ENCODE measurements at places on chromosomes 16 and 17.
A peak's percentile ranks its signal among the peaks of the same experiment; 100 is the strongest.

DNA sequence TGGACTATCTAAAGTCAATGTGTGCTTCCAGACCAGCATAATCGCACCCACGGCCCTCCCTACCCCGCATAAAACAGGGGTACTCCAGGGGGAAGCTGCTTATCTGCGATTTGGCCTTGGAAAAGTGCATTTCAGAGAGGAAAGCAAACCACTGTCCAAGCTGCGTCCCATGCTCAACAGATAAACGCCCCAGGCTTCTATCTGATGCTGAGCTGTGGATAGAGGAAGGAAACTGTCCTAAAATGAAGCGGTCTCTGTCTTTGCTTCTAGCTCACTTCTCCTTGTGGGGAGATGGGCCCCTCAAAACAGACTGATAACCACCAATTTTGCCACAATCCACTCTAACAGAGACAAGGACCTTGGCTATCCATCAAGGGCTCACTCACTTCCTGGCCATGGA lies 160.5 kb upstream of the TNRC6C start:
- no peak for DNase-seq

DNA sequence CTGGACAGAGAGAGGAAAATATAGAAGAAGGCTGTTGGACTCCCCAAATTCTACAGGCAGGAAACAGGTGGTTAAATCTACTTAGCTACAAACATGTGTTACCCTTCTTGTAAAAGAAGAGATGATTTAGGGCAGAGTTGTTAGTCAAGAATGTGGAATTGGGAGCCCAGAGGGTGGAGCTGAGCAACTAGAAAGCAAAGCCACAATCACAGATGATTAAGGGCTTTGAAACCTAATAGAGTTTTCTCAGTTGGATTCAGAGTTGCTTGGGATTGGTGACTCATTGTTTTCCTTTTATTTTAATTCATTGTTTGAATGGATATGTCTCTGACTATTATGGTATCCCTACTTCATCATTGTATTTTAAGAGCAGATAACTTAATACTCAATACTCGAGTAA lies 6.2 kb downstream of the ACSM5 start:
- peak; percentile 87 for DNase-seq

- DNase-seq, result no peak
These were observed 682 bp downstream of the XAF1 start for GRCh38 chr17:6756425-6757031.

DNA sequence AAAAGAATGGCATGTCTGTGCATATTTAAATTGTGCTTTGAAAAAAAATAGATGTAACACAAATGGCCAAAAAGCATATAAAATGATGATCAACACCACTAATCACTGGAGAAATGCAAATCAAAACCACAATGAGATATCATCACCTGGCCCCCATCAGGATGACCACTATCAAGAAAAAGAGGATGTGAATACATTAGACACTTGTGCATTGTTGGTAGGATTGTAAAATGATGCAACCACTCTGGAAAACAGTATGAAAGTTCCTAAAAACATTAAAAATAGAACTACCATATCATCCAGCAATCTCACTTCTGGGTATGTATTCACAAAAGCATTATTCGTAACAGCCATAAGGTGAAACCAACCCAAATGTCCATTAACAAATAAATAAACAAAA lies 91.5 kb downstream of the SPAG9 start:
- no peak for DNase-seq

DNA sequence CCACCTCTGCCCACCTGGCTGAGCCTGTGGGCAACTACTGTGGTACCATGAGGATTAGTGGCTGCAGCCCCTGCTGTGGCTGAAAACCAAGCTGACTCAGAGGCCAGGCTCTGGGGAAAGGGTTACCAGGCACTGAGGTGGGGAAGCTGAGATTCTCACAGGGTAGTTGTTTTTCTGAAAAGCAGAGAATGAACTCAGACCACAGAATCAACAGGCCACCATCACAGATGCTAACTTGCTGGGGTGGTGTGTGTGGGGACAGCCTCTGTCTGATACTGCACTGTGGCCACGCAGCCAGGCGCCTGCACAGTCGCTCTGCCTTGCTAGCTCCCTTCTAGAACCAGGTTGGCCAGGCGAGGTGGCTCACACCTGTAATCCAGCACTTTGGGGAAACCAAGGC lies 28.8 kb downstream of the NPLOC4 start:
- DNase-seq, result peak; percentile 42

DNA sequence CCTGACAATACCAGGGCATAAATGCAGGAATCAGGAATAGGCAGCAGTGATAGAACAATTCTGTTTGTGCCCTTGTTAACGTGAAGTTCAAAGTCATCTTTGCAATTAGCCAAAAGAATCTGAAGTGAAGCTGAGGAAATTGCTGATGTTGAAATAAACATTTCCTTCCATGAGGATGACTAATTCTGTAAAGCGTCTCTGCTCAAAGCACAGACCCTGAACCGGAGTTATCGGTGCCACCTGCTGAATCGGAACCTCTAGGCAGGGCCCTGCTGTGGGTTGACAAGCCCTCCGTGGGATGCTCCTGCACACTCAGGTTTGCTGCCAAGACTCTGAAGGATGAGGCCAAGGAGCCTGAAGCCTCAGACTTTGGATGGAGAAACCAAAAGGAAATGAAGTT lies 37.0 kb upstream of the CDH1 start:
- DNase-seq, result no peak

DNA sequence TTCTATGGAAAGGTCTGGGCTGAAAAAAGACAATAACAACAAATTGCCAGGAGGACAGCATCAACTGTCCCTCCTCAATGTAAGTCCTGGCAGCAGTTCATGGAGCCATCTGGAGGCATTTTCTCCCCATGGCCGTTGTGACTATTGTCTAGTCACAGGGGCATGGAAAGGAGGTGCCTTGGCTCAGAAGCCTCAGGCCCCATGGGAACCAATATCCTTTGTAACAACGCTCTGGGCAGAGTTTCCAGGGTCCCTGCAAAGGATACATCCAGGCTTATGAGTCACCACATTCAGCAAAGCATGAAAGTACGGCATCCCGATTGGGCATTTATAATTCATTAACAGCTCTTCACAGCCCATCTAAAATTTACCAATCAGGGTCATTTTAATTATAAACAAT lies 85.2 kb downstream of the GLG1 start:
- DNase-seq, result peak; percentile 61

GRCh38 chr16:81786321-81786720 lies 7.2 kb downstream of the PLCG2 start:
- no peak for DNase-seq

GRCh38 chr16:3216263-3216640 lies 18.7 kb downstream of the ZNF200 start:
- no peak for DNase-seq

DNA sequence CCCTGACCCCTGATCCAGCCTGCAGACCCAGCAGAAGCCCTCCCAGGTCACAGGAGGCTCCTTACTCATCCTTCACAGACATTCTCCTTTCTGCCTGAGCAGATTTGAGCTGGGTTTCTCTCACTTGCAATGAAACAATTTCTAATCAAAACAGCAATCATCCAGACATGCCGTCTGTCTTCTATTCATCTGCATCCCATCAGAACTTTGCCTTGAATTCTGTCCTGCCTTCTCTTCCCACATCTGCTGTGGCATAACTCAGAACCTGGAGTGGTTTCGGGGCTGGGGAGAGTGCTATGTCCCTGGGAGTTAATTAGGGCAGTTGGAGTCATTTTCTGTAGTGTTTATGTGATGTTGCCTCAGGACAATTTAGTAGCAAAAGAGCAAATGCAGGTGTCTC lies 278.6 kb downstream of the CBLN1 start:
- DNase-seq, result no peak

DNA sequence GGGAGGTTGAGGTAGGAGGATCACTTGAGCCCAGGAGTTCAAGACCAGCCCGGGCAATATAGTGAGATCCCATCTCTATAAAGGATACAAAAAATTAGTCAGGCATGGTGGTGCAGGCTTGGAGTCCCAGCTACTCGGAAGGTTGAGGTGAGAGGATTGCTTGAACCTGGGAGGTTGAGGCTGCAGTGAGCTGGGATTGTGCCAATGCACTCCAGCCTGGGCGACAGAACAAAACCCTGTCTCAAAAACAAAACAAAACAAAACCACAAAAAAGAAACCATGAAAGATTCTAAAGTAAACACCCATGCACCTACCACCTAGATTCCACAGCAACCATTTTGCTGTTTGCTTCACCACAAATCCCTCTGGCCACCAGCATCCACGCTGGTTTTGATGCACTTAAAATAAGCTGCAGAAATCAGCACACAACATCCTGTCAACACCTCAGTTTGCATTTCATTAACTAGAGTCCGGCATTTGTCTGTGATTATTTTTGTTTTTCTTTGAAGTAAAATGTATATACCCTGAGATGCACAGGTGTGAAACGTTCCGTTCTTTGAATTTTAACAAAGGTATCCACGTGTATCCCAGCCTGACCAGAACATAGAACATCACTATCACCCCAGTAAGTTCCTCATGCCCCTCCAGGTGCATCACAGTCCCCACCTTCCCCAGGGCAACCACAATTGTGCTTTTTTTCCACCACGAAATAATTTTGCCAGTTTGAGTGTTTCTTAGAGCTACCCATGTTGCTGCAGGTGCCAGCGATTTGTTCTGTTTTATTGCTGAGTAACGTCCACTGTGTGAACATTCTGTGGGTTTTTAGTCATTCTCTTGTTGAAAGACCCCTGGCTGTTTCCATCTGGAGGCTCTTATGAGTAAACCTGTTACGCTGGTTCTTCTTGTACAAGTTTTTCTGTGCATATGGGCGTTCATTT lies 191.5 kb downstream of the SEC14L1 start:
- no peak for DNase-seq

DNA sequence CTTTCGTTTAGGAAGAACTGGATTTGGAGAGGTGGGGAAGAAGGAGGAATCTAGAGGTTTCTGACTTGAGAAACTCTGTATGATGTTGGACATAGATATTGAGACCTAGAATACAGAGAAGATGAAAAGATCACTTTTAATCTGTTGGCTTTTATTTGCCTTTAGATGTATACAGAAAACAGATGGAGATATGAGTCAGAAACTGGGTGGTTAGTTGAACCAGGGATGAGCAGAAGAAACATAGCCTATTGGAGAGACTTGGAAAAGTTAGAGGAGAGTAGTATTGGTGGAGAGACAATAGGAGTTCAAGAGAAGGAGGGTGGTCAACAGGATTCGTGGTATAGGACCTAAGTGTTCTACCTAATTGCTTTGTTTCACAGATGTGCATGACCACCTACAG lies 5.1 kb downstream of the PHAF1 start:
- DNase-seq, result peak; percentile 26

GRCh38 chr16:89143201-89143741 lies 28.3 kb upstream of the CDH15 start:
- no peak for DNase-seq

- no peak for DNase-seq
These were observed 144.0 kb upstream of the CIBAR2 start for GRCh38 chr16:85256190-85256739.

DNA sequence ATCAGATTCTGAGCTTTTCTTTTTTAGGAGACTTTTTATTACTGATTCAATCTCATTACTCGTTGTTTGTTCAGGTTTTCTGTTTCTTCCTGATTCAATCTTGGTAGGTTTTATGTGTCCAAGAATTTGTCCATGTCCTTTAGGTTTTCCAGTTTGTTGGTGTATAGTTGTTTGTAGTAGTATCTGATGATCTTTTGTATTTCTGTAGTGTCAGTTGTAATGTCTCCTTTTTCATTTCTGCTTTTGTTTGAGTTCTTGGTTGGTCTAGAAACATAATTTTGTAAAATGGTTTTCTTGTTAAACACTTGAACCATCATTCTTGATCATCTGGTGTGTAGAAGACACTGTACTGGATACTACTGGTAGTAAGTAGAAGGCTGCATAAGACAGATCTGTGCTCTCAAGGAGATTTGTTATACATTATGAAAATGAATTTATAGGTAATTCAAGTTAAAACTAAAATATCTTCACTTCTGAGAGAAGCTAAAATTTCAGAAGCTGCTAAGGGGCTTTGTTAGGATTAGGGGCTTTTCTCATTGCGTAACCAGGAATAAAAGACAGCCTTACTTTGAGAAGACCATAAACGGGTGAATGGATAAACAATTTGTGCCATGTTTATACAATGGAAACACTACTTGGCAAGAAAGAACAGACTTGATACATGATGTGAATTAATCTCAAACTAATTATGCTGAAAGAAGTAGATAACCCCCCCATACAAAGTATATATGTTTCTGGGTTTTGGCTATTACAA lies 44.0 kb downstream of the NSRP1 start:
- DNase-seq, result no peak

DNA sequence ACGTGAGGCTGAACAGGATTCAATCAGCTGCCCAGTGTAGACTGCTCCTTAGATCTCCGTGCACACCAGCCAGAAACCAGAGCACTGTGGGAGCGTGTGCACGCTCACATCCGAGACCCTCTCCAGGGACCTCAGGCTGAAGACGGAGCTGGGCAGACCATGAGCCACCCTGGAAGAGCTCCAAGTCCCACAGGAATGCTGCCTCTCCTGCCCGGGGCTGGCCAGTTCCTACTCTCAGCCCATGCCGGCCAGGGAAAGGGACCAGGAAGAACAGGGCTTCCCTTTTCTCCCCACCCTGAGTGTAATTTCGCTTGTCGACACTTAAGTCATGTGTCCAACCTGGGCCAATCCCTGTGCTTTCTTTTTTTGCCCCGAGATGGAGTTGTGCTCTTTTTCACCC lies 6.9 kb downstream of the ALYREF start:
- peak; percentile 91 for DNase-seq

DNA sequence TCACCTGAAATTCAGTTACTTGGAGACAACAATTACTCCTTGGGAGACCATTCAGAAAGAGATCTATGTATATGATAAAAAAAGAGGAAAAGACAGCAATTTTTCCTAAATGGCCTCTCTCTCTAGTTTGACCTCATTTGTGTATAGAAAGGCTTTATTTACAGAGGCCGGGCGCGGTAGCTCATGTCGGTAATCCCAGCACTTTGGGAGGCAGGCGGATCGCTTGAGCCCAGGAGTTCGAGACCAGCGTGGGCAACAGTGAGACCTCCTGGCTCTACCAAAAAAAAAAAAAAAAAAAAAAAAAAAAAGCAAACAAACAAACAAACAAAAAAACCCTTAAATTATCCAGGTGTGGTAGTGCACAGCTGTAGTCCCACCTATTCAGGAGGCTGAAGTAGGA lies 20.7 kb downstream of the GRB2 start:
- no peak for DNase-seq

GRCh38 chr17:60094754-60095153 lies 16.0 kb upstream of the HEATR6 start:
- DNase-seq, result no peak

GRCh38 chr17:81917565-81918332 lies at the start of gene SIRT7:
SIRT7 (minus strand) TSS chr17:81918176; CDS start chr17:81918131, 45 bp downstream.
- DNase-seq, result peak; percentile 54

DNA sequence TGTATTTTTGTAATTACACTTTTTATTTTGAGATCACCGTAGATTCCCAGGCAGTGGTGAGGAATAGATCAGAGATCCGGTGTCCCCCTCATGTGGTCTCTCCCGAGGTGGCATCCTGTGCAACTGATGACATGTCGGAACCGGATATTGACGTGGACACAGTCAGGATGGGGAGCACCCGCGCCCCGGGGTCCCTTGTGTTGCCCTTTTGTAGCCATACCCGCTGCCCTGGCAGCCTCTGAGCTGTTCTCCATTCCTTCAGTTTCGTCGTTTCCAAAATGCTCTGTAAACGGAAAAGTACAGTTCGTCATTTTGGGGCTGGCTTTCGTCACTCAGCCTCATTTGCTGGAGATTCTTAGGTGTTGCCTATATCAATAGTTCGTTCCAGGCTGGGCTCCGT lies 14.2 kb downstream of the JPH3 start:
- no peak for DNase-seq

Data from LHCN-M2 (cell line).